ENCODE measurements at places on chromosomes 6 and 20.

DNA sequence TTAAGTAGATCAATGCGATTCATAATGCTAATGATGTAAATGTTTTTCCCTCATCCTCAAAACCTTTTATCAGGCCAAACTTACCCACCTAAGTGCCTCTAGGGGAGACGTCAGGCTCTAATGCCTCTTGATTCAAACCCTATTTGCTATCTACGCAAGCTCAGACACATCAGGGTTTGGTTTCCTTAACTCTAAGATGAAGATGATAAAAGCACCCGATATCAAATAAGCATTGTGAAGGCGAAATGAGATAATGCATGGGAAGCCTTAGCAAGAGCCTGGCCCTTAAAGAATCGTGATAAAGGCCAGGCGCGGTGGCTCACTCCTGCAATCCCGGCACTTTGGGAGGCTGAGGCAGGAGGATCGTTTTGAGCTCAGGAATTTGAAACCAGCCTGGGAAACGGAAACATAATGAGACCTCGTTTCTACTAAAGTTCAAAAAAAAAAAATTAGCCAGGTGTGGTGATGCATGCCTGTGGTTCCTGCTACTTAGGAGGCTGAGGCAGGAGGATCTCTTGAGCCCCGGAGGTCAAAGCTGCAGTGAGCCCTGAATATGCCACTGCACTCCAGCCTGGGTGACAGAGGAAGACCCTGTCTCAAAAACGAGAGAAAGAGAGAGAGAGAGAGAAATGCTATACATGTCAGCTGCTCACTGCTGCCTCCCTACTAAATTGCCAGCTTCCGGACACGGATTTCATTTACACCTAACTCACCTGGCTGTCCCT is 13.5 kb downstream of the CNKSR3 start:
- DNase-seq, result no peak

DNA sequence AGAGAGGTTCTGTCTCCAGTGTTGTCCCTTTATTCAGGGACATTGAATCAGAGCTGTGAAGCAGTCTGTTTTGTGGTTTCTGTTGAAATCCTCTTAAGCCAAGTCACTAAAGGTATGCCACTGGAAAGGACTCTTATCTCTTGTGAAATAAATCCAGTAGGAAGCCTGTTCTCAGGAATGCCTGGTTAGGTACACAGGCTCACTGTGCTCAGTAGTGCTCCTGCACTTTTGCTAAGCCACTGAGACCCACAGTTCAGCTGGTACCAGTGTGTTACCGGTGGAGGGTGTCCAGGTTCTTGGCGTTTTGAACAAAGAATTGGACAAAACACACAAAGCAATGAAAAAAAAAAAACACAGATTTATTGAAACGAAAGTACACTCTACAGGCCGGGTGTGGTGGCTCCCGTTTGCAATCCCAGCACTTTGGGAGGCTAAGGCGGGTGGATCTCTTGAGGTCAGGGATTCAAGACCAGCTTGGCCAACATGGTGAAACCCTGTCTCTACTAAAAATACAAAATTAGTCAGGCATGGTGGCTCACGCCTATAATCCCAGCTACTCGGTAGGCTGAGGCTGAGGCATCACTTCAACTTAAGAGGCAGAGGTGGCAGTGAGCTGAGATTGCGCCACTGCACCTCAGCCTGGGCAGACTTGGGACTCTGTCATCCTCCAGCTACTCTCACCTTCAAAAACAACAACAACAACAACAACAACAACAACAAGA is 186.1 kb downstream of the JARID2 start:
- DNase-seq, result peak; percentile 43

DNA sequence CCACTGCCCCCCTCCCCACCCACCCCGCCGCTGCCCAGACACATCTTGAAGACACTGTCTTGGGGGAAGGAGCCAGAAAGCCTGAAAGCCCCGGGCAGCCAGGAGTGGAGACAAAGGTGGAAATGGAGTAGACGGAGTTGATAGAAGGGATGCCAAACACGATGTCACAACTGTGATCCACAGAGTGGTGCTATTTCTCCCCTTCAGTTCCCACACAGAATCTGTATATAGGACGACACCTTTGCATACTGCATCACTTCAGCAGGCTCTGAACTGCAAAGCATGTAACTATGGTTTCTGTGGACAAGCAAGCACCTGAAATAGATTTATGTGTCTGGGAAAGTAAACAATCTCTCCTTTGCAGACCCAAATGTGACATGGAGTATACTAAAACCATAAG is 56.4 kb upstream of the F13A1 start:
- DNase-seq, result no peak

GRCh38 chr20:25032065-25032477 is 25.9 kb downstream of the ACSS1 start:
- DNase-seq, result no peak

- no peak for DNase-seq
These were observed 49.4 kb downstream of the PYGB start for GRCh38 chr20:25297141-25297905.

DNA sequence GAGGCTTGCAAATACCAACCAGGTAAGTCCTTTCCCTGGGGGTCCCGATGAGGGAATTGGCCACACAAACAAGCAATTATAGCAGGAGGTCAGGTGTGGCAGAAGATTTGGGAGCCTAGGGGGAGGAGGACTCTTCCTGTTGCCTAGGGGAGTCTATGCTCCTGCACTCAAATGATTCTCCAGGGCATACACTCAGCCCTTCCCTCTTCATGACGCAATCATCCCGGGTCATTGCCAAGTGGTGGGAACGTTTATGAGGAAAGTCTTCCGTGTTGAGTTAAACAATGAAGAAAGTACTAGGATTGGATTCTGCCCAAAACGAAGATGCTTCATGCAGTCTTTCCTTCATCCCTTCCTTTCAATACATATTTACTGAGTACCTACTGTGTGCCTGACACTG is 186.5 kb upstream of the TSHZ2 start:
- no peak for DNase-seq

GRCh38 chr20:38165966-38166702 is 1.1 kb upstream of the TGM2 start:
- peak; percentile 67 for DNase-seq

- peak; percentile 61 for DNase-seq
These were observed 417.5 kb downstream of the EYS start for GRCh38 chr6:65289491-65289890.

DNA sequence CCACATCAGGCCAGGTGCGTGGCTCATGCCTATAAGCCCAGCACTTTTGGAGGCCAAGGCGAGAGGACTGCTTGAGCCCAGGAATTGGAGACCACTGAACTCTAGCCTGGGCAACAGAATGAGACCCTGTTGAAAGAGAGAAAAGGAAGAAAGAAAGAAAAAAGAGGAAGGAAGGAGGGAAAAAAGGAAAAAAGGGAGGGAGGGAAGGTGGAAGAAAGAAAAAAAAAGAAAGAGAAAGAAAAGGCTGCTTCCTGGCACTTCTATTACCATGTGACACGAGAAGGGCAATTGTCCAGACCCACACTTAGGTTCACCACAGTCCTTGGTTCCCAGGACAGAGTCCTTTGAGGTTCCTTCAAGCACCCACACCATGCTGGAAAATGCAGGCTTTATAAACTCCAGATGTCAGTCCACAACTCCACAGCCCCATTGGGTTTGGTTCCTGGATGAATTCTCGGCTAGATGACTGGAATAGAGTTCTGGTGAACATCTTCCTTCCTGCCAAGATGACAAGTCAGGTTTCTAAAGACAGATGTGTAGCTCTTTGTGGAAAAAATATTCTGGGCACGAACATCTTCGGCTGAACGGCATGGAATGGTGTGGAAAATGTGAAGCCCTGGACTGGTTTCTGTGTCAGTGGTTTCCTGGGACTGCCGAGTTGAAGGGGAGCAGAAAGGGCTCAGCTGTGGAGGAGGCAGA is 32.5 kb downstream of the NT5E start:
- peak; percentile 31 for DNase-seq

GRCh38 chr6:155247618-155248007 is 16.2 kb upstream of the CLDN20 start:
- DNase-seq, result peak; percentile 51

DNA sequence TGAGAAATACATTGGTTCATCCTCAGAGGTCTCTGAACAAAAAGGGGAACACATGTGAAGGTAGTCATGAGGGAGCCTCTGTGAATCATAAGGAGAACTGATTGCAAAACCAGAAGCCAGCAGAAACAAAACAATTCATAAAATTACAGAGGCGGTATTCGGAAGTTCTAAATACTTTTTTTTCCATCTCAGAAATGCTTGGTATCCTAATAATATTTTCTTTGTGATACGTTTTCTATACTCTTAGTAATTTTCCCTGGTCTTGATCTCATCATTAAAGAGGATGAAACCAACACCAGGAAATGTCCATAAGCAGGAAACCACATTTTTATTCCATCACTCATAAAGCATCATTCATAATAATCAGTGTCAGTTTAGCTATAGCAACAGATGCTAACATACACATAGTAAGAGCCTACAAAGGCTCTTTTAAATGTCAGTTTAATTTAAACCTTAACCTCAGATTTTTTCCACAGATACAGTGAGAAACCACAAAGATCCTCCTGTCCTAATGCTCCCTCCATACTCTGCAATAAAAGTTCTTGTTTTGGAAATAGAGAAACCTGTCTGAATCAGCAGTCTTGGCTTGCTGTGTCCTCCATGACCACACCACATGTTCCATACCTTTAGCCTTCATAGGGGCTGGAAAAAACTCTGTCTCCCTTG is 29.2 kb downstream of the SGK1 start:
- peak; percentile 91 for DNase-seq

DNA sequence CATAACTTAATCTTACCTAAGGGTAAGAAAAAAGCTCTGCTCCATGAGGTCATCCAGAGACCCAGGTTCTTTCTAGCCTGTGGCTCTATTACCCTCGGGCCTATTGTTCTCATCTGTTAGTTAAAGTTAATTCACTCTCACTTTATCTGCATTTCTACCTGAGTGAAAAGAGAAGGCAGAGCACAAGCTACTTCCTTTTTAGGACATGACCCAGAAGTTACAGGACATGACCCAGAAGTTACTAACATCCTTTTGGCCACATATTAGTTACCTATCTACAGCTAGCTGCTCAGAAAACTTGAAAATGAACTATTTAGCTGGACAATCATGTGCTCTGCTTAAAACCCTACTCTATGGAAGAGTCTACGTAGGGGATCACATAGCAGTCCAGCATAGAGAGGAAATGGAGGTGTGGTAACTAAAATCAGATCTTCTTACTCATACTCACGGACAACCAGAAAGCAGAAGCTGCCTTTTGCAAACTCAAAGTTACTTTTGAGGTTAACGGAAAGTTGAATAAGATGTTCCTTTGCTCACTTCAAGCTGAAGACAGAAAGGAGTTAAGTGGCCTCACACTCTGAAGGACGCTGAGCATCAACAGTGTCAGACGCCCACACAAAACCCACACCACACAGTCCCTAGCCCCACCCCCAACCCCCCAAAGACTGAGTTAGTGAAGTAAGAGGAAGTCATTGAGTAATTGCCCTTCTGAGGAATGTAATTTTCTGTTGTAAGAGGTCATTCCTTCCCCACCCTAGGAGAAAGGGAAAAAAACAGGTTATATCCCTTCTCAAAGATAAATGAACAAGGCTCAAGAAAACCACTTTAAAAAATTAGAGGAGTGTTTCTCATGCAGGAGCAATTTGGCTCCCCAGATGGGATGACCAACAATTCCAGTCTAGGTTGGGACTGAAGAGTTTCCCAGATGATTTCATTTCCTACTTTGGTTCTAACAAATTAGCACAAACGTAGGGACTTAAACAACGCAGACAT is 45.9 kb upstream of the TAB2 start:
- DNase-seq, result peak; percentile 49

- DNase-seq, result no peak
These were observed 19.3 kb downstream of the PSMB1 start for GRCh38 chr6:170533792-170534191.

DNA sequence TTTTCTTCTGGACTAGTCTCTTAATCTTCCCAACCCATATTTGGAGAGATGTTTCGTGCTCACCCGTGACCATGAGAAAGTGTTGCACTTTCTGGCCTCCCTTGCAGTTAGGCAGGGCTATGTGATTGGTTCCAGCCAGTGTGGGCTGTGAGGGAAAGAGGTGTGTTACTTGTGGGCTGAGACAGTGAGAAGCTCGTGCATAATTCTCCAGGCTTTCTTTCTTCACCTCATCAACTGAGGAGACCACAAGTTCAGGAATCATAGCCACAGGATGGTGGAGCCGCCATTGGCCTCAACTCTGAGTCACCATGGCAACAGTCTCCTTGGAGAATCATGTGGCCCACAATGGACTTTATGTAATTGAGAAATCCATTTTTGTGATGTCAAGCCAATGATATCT is 57.5 kb upstream of the FUCA2 start:
- peak; percentile 26 for DNase-seq

- DNase-seq, result no peak
These were observed 25.7 kb downstream of the HIVEP1 start for GRCh38 chr6:12037798-12038197.

- no peak for DNase-seq
These were observed 132.9 kb upstream of the MCHR2 start for GRCh38 chr6:100126790-100127484.

DNA sequence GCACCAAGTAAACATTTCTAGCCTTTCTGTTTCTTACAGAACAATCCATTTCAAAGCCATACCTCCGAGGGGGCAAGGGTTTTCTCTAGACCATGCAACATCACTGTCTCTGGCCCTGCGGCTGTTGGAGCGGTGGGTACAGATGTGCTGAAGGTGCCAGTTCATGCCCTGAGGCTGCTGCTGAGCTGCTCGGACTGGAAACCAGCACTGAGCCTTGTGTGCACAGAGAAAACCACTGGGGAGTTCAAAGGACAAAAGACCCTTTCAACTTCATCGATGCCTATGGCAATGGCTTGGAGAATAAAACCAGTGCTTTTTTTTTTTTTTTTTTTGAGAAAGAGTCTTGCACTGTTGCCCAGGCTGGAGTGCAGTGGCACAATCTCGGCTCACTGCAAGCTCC is 93.3 kb upstream of the IYD start:
- no peak for DNase-seq

DNA sequence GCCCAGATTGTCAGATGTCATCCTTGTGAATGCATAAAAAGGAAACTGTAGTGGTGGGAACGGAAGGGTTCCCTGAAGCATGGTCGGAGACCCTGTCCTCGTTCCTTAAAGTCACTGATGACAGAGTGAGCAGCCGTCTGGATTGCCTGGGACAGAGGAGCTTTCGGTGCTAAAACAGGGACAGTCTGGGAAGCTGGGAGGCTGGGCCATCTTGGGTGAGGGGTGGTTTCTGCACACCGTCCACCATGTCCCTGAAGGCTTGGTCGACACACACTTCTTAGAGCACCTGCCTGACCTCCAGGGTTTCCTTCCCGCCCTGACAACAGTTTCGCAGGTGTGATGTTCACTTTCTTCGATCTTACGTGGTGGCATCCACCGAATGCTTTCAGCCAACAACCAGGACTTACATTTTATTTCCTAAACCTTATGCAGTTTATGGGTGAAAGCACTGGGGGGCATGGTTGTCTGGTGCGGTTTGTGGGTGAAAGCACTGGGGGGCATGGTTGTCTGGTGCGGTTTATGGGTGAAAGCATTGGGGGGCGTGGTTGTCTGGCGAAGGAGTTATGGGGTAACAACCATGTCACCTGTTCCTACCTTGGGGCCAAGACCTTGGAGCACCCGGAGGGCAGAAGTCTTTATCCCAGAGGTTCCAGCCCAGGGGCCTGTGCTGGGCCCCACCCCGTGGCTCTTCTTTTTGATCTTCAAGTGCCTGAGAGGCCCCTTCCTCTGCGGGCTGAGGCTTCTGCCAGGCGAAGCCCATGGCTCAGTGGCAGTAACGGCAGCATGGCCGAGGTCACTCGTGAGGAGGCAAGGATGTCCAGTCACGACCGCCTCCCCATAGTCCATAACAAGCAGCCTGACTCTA is 81.7 kb upstream of the FRMD1 start:
- DNase-seq, result no peak

- no peak for DNase-seq
These were observed 138.8 kb downstream of the HIVEP1 start for GRCh38 chr6:12150812-12151432.

Measured in cardiac fibroblast (primary cell).